ENCODE measurements at places on chromosomes 12 and 14. TPM values are rescaled to one million over a fixed set of nuclear protein-coding genes. Genes with fewer than 3 reads are reported as not detected.
A peak's percentile ranks its signal among the peaks of the same experiment; 100 is the strongest.

DNA sequence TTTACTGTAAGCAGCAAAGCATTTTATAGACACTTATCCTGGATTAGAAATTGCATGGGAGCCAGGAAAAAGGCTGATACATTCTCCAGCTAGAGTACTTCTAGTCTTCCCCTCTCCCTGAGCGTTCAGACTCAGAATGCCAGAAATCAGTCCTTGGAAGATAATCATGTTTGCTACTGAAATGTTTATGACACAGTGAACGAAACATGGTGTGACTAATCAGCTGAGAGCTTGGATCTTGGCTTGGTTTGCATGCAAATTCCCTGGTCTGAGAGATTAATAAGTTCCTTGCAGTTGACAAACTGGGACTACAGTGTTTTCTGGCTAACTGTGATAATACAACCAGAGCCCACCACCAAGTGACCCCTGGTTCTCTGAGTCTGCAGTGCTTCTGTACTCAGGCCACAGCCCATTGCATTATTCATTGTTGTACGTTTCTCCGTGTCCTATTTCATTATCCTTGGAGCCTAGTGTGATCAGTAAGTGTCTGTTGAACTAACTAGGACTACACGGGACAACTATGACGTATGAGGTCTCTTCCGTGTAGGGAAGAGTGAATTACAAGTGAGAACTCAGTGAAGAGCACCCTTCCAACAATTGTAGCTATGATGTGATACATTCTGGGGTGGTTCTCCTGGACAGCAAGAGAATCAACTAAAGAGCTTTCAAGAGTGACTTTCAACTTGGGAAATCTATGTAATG is 34.6 kb upstream of the EVL start:
- no peak for DNase-seq

The FOXG1 gene
- not detected for total RNA-seq

- no peak for DNase-seq
Observed at GRCh38 chr14:55523321-55523720, 56.7 kb upstream of the KTN1 start.

DNA sequence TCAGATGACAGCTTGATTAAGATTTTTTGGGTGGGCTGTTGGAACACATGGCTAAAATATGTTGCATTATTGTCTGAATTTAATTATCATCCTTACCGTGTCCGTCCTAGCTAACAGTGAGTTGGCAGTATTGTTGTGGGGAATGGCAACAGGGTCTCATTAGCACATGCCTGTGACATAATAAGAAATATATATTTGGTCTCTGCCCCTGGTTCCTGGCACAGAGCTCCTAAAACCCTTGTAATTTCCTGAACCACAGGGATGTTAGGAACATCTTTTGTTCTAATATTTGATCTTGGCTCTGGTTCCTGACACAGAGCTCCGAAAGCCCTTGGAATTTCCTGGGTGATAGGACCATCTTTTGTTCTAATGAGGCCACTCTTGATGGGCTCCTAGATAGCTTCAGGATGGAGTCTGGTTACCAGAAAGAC is 76.0 kb downstream of the SYNE2 start:
- no peak for DNase-seq

DNA sequence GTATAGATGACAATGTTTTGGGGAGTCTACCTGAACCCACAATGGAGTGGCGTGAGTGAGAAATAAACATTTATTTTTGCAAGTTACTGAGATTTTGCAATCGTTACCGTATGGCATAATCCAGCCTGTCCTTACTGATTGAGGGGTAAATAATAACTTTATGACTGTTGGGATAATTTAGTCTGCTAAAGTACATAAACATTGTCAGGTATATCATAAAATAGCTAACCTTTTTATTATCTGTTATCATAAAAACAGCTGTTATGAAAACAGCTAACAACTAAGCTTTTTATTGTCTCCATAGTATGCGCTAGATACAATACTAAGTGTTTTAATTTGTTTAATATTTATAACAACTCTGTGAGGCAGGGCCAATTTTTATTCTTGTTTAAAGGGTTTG is 10.3 kb downstream of the ACSS3 start:
- no peak for DNase-seq

The SDSL gene
- total RNA-seq, result 7.8 TPM

The SLC35E3 gene
- total RNA-seq, result 1.1 TPM

DNA sequence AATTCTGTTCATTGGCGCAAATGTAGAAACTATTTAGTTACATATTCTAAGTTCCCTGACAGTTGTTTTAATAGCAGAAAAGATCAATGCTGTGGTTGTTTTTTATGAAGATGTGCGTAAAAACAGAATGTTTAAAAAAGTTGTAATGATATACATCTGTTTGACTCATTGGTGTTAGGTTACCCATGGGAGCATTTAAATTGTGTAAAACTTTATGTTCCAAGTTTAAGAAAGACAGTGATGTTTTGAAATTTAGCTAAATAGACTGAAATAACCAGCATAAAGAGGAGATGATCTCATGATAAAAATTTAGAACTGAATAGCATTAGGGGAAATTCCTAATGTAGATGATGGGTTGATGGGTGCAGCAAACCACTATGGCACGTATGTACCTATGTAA is 3.6 kb downstream of the PELI2 start:
- no peak for DNase-seq

DNA sequence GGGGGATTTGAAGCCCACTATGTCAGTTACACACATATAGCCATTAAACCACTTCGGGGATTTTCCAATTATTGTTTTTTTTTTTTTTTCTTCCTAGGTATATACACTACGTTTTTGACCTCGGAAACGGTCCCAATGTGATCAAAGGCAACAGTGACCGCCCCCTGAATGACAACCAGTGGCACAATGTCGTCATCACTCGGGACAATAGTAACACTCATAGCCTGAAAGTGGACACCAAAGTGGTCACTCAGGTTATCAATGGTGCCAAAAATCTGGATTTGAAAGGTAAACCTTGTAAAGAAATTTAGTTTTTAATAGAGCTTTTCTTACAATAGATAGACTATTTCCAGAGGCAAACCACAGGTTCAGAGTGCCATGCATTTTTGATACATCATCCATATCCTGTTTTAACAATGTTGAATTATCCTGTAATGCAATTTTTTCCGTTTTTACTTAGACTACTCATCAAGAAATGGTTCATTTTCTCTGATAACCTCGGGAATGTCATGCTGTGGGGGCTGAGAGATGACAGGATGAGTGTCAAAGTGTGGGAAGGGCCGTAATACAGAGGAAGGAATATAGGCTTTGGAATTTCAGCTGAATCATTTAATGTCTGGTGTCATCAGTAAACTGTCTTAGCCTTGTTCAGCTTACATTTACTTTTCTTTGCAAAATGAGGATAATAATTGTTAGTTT is 797.1 kb downstream of the NRXN3 start:
- no peak for DNase-seq

The PRPF39 gene
- 29.6 TPM for total RNA-seq

The TAS2R20 gene
- total RNA-seq, result 1.8 TPM

The EML5 gene
- not detected for total RNA-seq

DNA sequence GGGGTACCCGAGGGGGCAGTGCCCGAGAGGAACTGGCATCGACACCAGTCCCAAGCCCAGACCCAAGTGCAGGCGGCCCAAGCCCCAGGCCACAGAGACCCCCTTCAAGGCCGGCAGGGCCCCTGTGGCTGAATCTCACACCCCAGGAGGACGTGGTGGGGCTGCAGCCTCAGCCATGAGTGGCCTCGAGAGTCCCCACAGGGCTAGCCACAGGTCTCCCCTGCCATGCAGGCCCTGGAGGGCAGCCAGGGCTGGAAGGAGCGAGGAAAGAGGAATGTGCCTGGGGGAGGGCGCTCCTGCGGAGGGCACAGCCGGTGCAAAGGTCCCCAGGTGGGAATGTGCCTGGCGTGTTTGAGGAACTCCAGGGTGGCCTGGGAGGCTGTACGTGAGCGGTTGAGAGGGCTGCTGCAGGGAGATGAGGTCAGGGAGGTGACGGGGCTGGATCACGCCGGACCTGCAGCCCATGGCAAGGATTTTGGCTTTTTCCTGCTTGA is 86.1 kb downstream of the NCOR2 start:
- no peak for DNase-seq

DNA sequence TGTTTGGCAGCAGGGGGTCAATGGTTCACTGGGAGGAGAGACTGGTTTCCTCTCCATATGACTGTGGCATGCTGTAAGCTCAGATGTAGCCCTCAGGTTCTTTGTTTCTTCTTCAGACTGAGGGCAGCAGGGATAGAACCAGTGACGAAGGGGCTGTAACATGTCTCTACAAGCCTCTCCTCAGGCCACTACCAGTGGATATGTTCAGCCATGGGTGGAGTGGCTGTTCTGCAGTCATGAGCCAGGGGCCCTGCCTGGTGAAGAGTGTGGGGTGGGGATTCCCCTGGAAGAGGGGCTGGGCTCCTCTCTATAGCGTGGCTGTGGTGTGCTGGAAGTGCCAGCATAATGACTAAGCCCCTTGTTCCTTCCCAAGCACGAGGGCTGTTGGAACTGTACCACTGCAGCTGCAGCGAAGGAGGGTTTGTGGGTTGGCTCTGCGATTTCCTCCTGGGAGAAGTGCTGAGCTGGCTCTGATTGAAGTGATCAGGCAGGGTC is 55.8 kb downstream of the CMAS start:
- DNase-seq, result peak; percentile 36

DNA sequence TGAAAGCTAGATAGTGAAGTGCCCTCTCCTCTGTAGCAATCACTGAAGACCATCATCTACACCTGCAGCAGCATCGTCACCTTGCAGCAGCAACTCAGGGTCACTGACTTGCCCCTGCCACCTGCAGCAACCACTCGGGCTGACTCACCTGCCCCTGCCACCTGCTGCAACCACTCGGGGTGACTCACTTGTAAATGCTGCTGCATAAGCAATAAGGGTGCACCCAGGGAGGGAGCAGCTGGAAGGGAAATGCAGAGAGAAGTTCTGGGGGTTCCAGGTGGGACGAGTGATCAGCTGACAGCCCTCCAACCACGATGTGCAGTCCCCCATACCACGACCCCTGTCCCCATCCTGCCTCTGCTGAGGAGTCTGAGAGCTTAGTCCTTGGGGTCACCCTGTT is 357.1 kb upstream of the SFSWAP start:
- no peak for DNase-seq

- DNase-seq, result no peak
Observed at GRCh38 chr14:79278286-79278797, 933.0 kb downstream of the DIO2 start.

All from glomerular endothelial cell (primary cell).